Right renal pelvis (tissue), 4 donors: ENCODE measurements at places on chromosomes 3 and 15.

- no peak for DNase-seq
These were observed 241.6 kb downstream of the GAP43 start for GRCh38 chr3:115864911-115865310.

- no peak for DNase-seq
These were observed 38.8 kb downstream of the EDC3 start for GRCh38 chr15:74656935-74657535.

GRCh38 chr15:68318931-68319909, 41.7 kb downstream of the FEM1B start:
- no peak for DNase-seq

DNA sequence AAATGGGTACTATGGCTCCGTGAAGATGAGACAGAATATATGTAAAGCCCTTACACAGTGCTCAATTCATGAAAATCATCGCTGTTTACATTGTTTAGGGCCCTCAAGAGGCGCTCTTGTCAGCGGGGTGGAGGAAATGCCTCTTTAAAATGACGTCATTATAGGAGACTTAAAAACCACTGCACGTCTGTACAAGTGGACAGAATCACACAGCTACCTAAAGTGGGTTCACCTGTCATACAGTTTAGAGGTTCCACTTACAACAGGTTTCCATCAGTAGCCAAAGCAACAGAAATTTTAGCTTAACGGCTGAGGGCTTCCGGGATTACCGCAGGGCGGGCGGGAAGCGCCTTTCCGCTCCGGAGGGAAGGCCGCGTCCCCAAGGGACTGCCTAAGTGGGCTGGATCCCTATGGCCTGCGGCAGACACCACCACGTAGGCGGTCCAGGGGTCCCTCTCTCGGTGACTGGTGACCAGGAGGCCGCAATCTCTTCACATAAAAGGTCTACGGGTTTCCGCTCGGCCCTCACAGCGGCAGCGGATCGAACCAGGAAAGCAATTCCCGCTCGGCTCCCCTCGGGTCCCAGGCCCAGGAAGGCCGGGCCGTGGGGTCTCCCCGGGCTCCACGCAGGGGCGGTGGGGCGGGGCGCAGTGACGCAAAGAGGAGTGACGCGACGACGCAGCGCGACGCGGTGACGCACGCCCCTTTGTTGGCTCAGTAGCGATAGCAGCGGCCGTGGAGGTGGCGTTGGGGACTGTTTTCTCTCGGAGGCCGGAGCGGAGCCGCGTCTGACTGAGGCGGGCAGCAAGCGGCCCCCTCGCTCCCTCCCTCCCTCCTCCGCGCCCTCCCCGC, at the start of gene ARIH1:
TSS of gene ARIH1 (plus strand) at position 717 of the 852 bp plus-strand sequence. CDS start 310 bp downstream, outside the sequence.
- peak; percentile 98 for DNase-seq

DNA sequence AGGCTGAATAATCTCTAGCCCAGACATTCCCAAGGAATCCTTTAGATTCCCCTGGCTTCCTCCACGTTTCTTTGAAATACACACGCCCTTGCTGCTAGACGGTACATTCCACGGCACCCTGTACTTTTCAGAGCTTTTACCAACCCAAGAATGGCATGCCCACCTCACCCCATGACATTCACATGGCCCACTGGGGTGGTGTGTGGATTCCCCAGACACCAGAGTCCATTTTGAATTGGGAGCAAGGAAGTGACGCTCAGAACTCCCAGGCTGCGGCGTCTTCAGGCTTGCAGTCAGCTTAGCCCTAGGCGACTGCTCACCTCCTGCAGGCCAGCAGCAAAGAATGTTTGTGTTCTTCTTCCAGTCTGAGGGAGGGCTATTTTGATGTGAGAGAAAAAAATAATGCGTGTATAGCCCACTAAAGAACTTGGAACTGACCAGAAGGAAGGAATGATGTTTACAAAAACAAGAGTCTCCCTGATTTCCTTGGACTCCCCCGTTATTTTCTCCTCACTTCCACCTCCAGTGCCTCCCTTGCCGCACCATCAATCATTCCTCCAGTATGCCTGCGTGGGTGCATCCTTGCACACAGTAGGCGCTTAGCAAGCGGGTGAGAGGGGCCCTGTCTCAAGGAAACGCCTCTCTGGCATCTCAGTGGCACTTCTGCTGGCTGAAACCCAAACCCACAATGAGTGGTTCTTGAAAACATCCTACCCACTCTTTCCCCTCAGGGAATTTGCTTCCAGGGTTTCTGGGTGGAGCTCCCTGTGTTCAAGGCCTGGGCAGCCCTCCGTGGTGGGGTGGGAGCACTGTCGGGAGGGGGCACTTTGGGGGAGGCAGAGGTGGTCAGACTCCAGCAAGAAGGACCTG, 59.9 kb downstream of the SMAD6 start:
- DNase-seq = no peak

DNA sequence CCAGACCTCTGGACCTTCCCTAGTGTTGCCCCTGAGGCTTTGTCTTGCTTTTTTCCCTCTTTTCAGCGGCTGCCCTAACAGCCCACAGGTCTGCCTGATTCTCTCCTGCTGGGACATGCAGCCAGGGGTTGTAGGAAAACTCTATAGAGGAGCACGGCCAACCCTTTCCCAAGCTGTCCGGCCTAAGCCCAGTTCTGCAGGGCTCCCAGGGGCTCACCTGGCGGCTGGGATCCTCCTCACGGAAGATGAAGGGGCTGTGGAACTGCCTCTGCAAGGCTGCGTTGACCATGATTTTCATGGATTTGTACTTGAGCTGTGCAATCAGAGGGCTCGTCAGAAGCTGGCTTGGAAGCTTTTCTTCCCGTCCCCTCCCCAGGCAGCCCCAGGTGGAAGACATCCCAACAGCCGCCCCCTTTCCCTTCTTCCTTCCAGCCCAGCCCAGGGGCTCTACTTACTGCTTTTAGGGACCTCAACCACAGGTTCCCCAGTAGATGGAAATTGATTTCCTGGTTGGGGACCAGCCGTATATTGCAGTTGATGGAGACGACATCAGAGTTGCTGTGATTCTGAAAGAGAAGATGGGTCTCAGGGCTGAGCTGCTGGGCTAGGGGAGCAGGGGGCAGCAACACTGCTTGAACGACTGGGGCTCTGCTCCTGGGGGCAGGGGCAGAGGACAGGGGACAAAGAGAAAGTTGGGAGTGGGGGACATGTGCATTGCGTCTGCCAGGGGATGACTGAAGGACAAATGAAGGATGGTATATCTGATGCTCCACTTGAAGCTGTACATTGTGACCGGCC, 29.8 kb downstream of the FEM1B start:
- DNase-seq = no peak
